Memory B cell (primary cell): ENCODE measurements at places on chromosomes 3 and 15.

GRCh38 chr3:8667463-8668091 lies 23.0 kb upstream of the SSUH2 start:
- no peak for DNase-seq

DNA sequence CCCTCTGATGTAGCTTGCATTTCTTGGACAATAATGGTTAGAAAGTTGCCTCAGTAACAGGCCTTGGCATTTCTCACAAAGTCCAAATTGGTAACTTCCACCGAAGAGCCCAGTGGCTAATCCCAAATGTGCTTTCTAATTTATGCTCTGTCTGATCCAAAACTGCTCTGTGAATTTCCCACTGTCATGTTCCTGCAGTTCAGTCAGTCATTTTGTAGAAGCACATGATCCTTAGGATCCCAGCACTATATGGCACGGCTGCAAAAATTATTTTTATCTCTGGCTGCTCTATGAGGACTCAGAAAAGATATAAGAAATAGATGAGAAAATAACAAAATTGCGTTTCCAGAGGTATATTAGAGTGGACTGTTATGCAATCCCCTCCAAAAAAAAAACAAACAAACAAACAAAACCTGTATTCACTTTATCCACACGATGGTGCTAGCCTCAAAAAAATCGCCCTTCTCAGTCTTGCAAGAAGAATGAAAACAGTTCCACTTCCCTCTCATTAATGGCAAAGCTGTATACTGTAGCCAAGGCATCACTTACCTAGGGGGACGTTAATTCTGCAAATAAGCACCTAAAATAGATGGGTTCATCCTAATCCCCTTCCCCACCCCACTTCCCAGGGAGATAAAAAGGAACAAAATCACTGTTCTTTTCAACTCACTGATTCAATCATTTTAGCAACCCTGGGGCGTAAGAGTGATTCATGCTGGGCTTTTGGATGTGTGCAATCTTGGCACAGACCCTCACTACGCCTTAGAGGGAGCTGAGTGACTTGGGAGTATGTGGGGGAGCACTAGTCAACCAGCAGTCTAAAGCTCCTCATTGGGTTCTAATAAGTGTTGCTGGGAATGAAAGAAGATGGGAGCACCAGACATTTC lies 61.3 kb downstream of the TMCO5A start:
- no peak for DNase-seq

GRCh38 chr3:125212509-125213363 lies at the start of gene SLC12A8:
SLC12A8 (minus strand) TSS chr3:125212748; CDS start chr3:125211349, 1,399 bp downstream.
- peak; percentile 23 for DNase-seq

DNA sequence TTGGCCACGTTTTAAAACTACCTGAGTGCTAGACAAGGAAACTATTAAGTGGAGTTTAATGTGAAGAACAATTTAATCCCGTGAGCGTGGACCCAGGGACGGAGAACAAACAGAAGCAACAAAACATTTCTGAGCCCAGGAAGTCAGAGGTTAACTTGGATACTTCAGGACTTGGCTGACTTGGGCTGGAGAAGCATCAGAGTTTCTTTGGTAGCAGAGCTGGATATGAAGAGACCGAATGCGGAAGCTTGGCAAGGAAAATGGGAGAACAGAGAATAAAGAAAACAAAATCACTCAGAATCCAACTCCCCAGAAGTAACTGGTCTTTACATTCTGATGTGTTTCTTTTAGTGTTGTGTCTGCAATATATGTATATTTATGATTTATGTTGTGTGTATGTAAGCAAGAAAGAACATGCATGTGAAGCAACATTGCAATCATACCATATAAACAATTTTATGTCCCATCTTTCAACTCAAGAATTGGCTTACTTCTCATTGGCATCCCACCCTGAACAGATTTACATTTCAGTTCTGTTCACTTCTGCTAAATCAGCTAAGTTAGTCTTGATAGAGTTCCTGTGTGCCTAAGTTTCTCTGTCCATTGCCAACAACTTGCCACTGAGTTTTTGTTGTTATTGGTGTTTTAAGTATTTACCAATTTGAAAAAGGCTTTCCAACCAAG lies 17.2 kb upstream of the PLOD2 start:
- DNase-seq, result no peak

DNA sequence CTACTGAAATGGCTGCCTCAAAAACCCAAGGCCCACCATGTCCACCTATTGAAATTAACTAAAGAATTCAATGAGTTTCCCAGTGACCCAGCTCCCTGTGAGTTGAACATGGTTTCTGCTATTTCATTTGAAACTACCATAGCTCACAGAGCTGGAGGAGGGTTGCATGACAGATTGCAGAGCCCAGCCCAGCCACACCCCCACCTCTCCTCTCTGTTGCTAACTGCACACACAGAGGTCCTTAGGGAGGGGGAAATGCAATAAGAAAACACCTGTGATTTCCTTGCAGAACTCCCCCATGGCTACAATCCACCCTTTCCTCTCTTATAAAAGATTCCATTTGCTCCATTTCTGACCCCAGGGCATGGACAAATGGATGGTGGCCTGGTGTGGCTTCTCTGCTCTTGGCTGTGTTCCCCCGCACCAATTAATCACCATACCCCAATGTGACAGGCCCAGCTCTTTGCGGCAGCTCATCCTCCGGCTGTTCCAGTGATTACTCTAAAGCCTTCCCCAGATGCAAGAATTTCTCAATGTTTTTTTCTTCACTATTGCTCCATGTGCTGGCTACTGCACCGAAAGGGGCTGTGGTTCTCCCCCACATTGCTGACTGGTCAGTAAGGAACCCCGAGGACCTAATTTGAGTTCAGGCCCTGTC lies 208.4 kb upstream of the KBTBD8 start:
- DNase-seq, result no peak

DNA sequence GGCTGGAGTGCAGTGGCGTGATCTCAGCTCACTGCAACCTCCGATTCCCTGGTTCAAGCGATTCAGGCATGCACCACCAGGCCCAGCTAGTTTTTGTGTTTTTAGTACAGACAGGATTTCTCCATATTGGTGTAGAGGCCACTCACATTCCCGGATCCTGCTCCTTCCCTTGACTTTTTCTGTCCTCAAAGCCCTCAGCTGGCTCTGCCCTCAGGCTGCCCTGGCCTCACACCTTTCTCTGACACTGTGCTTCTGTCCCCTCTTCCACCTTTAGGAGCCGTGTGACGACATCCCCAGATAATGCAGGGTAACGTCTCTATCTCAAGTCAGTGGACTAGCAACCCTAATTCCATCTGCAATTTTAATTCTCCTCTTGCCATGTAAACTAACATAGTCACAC lies 8.6 kb upstream of the CYFIP1 start:
- DNase-seq, result no peak

GRCh38 chr3:96169111-96169766 lies 645.2 kb upstream of the EPHA6 start:
- DNase-seq, result no peak

- DNase-seq, result no peak
Observed at GRCh38 chr15:71281256-71281655, 166.0 kb downstream of the THSD4 start.

- peak; percentile 24 for DNase-seq
Observed at GRCh38 chr3:151439652-151440125, 21.2 kb downstream of the IGSF10 start.

- no peak for DNase-seq
Observed at GRCh38 chr3:149384911-149385321, 7.5 kb upstream of the TM4SF1 start.

- no peak for DNase-seq
Observed at GRCh38 chr15:93862791-93863190, 368.6 kb upstream of the MCTP2 start.

DNA sequence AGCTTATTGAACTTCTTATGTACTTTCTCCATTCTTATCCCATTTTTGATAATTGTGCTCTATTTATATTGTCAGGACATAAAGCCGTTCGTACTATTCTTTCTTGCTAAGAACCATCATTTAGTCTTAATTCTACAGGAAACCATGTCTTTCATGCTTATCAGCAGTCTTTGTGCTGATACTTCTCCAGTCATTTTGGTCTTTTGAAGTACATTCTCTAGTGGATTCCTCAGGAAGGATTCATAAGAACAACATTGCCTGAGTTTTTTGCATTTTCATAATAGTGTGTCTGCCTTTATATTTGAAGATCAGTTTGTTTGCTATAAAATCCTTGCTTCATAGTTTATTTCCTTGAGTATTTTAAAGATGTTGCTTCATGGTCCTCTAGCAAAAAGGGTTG lies 126.6 kb upstream of the NEO1 start:
- DNase-seq, result no peak

DNA sequence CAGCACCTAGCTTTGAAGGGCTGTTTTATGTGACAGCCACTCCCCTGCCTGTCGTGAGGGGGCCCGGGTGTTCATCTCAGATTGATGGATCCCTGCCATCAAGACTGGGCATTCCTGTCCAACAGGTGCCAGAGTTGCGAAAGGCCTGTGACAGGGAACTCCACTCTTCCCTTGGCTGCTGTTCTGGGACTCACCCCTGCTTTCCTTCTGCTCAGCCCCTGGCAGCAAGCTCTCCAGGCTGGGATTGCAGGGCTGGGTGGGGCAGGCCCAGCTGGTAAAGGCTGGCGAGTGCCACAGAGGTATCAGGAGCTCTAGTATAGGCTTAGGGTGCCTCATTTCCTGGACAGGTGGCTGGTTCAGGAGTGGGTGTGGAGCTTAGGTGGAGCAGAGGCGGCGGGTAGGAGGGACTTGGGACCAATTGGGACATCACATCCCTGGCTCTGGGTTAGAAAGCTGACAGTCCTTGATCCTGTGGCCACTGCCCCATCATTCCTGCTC lies at the start of gene PLA2G4B:
Gene PLA2G4B (plus strand): TSS at position 448 of the 498 bp plus-strand sequence. CDS start 67 bp downstream, outside the sequence.
- no peak for DNase-seq

GRCh38 chr3:172030181-172030580 lies 9.2 kb upstream of the FNDC3B start:
- no peak for DNase-seq

DNA sequence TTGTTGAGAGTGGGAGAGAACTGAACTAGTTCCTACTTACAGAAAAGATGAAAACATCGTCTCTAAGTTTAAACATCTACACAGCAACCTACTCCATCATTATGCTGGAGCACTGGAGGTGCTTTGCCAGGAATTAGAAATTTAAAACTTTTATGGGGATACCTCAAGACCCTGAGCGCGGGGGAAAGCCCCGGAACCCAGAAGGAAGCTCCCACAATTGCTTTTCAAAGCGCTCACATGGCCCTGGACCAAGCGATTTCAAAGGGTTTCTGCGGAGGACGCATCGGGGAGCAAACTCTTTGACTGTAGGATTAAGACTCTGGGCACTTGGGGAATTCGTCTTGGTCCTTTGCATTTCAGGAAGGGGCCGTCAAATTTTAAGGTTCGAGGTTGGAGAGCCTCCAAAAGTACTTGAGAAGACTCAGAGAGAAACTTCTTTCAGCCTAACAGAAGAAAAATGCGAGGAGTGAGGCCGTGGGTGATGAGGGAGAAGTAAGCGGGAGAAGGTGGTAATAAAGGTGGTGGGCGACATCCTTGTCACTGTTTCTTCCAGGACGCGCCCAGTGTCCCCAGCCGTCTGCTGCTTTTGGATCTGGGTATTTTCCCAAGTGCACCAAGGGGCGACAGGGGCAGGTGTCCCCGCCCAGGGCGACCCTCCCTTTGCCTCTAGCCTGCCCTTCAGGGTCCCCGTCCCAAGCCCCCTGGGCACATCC lies 591 bp downstream of the PROK2 start:
- no peak for DNase-seq

GRCh38 chr3:8532251-8532871 lies 30.7 kb downstream of the LMCD1 start:
- DNase-seq, result no peak

- no peak for DNase-seq
Observed at GRCh38 chr3:187889601-187890404, 144.5 kb upstream of the BCL6 start.

DNA sequence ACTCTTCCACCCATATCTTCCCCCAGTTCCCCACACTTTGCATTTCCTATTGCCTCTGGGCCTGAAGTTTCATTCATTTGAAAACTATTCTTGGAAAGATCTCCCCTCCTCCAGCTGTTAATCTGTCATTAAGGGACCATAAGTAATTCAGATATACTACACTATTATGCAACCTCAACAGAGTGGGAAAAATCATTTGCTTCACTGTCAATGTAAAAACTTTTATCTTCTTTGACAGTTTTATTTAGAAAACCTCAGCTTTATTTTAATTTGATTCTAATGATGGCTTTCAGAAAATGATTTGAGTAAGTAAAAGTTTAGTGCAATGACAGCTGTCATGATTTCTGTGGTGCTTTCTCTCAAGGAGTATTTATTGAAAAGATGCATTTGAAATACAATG lies 435.3 kb upstream of the KCNMB2 start:
- no peak for DNase-seq

DNA sequence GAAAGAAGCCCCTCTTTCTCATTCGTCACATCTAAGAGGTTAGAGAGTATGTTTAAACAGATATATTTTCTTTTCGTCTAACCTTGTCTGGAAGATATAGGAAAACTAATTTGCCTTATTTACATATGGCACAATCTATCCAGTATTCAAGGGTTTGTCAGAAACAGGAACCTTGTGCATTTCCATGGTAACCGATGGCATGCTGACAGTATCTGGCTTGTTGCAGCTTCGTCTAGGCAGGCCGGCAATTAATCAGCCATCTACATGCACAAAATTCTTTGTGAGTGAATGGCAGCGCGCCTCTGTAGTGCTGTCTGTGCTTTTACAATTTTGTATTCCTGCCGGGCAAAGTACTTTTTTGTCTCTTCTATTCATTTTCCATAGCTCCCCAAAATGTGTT lies 294.0 kb upstream of the SOX2 start:
- no peak for DNase-seq

- peak; percentile 8 for DNase-seq
Observed at GRCh38 chr15:45402955-45403877, 24.9 kb upstream of the GATM start.

GRCh38 chr15:62951481-62951880 lies 91.1 kb upstream of the TPM1 start:
- no peak for DNase-seq

GRCh38 chr3:37491776-37492175 lies 317.4 kb upstream of the LRRFIP2 start:
- no peak for DNase-seq

DNA sequence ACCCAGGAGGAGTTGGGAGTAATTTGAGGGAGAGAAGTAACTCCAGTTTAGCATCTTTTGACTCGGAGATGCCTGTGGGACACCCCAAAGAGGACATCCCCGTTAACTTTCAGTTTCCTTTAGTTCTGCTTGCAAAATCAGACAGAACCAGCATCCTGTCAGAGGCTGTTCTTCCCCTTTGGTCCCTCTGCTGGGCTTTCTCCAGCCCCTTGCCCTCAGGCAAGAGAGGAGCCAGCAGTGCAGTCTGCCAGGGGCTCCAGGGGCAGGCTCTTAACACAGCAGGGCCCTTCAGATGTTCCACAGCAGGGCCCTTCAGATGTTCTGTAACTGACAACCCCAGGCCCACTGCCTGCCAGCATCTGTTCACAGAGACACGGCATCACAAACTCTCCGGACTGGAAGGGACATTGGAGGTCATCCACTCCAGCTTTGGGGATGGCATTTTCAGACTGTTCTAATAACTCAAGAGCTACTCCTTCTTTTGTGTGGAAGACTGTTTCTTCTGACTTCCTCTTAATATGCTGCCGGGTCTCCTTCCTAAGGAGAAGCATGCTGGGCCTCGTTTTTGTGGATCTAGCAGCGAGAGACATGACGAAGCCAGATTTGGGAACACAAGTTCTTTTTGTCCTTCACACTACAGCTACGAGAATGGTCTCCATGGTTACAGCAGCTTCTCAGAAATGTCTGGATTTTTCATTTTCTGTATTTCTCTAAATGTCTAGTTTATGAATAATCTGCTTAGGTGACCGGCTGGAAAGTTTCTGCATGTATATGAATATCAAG lies 51.9 kb downstream of the KY start:
- no peak for DNase-seq
